Lung microvascular endothelial cell (primary cell): ENCODE measurements at places on chromosomes 5 and 9. TPM values are rescaled to one million over a fixed set of nuclear protein-coding genes. Genes with fewer than 3 reads are reported as not detected.

The CFAP77 gene
- total RNA-seq: under 0.01 TPM in 1 of 2 replicates, not detected in the other

The C5orf22 gene
- total RNA-seq: 10.2 and 14.7 TPM in 2 replicates

The SPZ1 gene
- not detected in 2 replicates for total RNA-seq

The SPTAN1 gene
- total RNA-seq: 412 and 449 TPM in 2 replicates

The CARTPT gene
- total RNA-seq: not detected in 2 replicates

The SKP2 gene
- 9.7 and 14.2 TPM in 2 replicates for total RNA-seq
